Activated CD4-positive, alpha-beta T cell treated with anti-CD3 and anti-CD28 coated beads, Interleukin-2, amount 50 U/mL, for 48 hours (primary cell): ENCODE measurements at places on chromosomes 7 and 10.

DNA sequence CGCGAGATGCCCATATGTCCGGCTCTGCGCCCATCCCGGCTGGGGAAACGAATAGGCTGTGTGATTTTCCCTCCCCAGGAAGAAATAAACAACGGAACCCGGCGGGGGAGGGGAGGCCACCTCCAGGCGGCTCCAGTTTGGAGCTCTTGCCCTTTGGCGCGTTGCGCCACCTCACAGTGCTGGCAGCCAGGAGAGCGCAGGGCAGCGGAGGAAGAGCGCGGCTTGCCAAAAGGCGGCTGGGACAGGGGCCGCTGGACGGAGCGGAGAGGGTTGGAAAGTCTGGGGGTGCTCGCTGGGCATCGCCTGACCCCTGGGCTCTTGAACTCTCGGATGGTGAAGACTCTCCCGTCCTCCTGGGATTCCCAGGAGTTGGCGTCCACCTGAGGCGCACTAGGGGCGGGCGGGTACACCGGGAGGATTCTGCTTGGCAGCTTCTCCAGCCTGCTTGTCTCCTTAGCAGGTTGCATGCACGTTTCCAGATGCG, 5.3 kb upstream of the NEUROG3 start:
- DNase-seq: no peak

GRCh38 chr7:151381098-151381347, 28.8 kb downstream of the WDR86 start:
- no peak for DNase-seq

DNA sequence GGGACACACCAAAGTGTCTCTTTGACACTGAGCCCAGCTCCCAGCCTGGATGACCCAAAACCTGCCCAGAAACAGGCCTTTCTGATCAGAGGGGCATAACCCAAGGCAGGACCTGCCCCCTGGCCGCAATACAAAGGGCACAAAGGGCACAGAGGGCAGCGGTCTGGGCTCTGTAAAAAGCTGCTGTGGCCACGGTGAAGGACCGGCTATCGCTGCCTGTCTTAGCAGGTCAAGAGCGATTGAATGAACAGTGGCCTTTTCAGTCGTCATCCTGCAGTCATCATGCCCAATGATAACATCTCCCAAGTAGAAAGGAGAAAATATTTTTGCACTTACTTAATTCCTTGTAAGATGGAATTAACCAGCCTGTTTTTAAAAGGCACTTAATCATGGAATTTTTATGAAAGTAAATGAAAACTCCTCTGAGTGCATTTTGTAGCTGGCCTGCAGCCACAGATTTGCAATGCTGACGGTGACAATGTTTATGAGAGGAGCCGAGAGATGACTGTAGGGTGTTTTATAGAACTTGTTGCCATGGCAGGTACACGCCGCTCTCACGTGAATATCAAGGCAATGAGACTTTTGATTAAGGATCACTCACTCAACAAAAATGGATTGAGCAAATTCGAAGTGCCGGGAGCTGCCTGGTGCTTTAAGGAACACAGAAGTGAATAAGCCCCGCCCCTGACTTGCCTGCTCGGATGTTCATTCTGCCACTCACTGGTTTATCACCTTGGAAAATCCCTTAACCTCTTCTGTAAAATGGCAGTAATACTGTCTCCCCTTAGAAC, 47.3 kb upstream of the BHLHA15 start:
- DNase-seq: no peak

DNA sequence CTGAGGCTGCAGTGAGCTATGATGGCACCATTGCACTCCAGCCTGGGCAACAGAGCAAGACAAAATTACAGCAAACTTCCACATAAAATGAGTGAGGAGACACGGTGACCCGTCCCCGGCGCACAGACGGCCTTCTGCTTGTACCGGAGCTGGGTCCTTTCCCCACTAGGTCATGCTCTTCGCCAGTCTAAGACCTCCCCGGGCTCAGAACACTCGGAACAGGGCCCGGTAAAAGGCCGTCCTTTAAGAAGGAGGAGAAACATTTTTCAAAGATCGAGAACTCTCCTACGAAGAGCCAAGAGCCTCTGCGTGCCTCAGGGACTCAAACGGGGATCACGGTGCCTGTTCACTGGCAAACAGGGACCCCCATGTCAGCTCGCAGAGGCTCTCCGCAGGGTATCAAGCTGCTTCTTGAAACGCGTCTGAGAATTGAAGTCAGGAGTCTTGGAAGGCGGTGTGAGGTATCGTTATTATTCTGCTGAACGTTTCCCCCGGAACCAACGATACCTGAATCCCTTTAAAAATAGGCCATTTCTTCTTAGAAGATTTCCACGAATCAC, 9.0 kb downstream of the CARD11 start:
- DNase-seq: no peak

- DNase-seq: no peak
Measured at GRCh38 chr10:614790-615582, 74.5 kb downstream of the DIP2C start.

- DNase-seq: no peak
Measured at GRCh38 chr7:140640727-140641523, at the start of gene DENND2A. Gene DENND2A (minus strand): TSS chr7:140640813. CDS start chr7:140602397, 38,416 bp downstream.

- no peak for DNase-seq
Measured at GRCh38 chr7:129874722-129875121, 78.0 kb downstream of the UBE2H start.

GRCh38 chr7:14875941-14876587, 26.5 kb downstream of the DGKB start:
- no peak for DNase-seq

- no peak for DNase-seq
Measured at GRCh38 chr10:24822590-24822989, 98.9 kb upstream of the ARHGAP21 start.

- no peak for DNase-seq
Measured at GRCh38 chr7:106060394-106060920, 51.7 kb downstream of the SYPL1 start.

- no peak for DNase-seq
Measured at GRCh38 chr7:66507764-66508296, 120.9 kb upstream of the KCTD7 start.
